ENCODE measurements at places on chromosomes 3 and 15. TPM values are rescaled to one million over a fixed set of nuclear protein-coding genes. Genes with fewer than 3 reads are reported as not detected.

The FOXL2NB gene
- total RNA-seq = 0.17 TPM

DNA sequence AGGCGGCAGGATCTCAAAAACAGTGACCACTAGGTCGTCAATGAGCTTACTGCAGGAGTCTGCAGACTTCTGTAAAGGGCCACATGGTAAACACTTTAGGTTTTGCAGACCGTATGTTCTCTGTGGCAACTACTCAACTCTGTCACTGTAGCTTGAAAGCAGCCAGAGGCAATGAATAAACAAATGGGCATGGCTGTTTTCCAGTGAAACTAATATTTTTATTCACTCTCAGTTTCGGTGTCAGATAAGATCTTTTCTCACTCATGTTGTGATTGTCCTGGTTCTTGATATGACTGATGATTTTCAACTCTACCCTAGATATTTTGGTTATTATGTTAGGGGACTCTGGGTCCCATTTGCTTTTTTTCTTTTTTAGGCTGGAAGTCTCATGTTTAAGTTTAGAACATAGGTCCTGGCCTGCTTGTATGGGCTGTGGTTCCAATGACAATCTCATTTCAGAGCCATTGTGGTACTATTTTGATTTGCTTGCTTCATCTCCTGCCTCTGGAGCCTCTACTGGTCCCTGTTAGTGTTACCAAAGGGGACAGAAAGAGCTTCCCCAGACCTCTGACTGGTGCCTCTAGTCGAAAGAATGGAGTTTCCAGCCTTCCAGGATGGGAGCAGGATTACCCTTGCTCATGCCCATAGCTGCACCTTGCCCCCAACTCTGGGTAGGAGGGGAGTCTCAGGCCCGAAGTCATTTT is 222.0 kb downstream of the STT3B start:
- H3K27ac ChIP-seq = no peak overlapping the region
- H3K36me3 ChIP-seq = no peaks in the 10 kb centered on the region
- H3K4me3 ChIP-seq = no peak overlapping the region
- peaks cover 14% of the 10 kb centered on the region for H3K4me1 ChIP-seq
- no peaks in the 10 kb centered on the region for H3K27me3 ChIP-seq

DNA sequence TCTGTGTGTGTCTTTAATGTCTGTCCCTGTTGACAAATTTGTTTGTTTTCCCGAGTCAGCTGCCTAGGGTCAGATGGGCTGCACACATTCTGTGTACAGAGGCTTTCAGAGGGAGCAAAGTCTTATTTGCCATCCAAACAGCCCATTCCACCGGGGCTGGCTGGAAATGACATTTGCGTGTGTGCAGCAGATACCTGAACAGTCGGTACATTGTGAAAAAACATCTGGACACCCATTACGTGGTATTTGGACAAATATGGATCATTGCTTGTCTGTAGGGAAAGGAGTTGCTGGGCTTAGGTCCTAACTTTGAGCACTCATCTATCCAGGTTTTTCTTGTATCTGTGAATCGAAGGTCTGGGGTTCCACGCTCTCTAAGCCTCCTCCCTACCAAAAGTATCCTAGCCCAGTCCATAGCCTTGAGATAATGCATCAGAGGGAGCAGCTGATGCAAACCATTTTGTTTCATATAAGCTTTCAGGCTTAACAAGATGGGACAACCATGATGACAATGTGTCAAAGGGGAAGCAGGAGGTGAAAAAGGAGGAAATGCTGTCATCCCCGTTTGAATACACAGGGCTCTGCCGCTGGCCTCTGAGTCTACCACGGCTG is 22.2 kb upstream of the CMTM8 start:
- H3K27ac ChIP-seq = no peak overlapping the region
- H3K36me3 ChIP-seq = peaks cover 1% of the 10 kb centered on the region
- no peak overlapping the region for H3K4me3 ChIP-seq
- DNase-seq = no peak

DNA sequence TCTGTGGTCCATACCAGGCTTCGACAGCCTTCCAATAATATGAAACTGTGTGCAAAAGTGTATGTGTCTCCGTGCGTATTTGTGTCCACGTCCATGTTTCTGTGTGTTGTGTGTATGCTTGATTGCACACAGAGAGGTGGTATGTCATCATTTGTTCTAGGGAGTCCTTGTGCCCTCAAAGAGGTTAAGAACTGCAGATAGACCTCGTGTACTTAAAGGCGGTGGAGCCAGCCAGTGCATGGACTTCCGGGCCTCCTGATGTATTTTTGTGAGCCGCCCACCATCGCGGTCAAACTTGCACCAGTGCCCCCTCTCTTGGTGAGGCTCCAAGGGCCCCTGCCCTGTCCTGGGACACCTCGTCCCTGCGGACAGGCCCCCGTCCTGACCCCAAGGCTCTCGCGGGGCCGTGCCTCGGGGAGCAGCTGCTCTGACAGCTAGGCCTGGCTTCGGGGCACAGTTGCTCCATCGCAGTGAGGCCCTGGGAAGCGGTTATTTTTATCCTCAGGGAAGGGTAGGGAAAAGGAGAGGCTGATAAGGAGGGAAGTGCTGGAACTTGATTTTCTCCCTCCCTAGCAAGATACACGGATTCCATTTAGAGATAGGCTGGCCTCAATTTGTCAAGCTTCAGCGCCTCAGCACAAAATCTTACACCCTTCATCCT is 1.2 kb upstream of the RYK start:
- H3K4me1 ChIP-seq = peaks cover 33% of the 10 kb centered on the region
- H3K27ac ChIP-seq = peak overlapping the region; percentile 54
- H3K4me3 ChIP-seq = peak overlapping the region; percentile 25
- no peaks in the 10 kb centered on the region for H3K36me3 ChIP-seq
- H3K27me3 ChIP-seq = no peaks in the 10 kb centered on the region

- DNase-seq = no peak
- H3K36me3 ChIP-seq = no peaks in the 10 kb centered on the region
- no peaks in the 10 kb centered on the region for H3K4me1 ChIP-seq
- H3K27ac ChIP-seq = no peak overlapping the region
- no peak overlapping the region for H3K4me3 ChIP-seq
Observed at GRCh38 chr3:153783741-153784480, 337.3 kb upstream of the ARHGEF26 start.

DNA sequence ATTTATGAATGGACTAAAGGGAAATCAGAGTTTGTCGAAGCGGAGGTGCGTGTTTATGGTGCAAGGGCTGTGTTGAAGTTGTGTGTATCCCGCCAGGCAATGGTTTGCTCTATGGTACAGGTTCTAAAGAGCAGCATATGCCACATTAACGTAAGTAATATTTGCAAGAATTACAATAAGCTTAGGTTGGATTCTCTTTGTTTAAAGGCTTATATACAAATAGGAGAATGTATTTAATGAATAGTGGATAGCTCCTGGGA is 800 bp downstream of the EPHA3 start:
- no peak for DNase-seq
- H3K4me1 ChIP-seq = peaks cover 16% of the 10 kb centered on the region
- no peak overlapping the region for H3K27ac ChIP-seq
- peaks cover 21% of the 10 kb centered on the region for H3K27me3 ChIP-seq

DNA sequence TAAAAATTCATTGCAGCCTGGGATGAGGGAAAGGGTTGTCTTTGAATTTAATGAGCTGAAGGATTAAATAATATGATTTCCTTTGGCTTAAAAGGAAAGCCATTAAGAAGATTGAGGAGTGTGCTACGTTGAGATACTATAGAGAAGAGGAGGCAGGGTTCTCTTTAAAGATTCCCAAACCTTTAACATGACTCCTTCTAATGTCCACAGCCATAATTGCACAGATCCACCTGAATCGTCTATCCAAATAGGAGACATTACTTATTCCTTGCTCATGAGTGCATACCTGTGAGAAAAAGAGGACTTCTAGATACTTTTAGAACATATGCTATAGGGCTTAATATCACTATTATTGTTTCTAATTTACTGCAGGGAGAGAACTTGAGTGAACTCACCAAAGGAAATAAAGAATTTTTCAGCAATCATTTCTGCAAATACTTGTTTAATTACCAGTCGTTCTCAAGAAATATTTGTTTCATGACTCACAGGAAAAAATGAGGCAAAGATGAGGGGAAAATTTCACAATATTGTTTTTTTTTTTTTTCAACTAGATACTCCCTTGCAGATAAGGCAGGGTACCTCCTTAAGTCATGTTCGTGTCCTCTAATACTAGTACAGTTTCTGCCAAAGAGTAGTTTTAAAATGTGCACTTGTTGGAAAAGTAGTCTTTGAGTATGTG is 8.9 kb upstream of the SUCNR1 start:
- no peak for DNase-seq
- no peaks in the 10 kb centered on the region for H3K27me3 ChIP-seq
- H3K4me3 ChIP-seq = no peak overlapping the region
- peak overlapping the region; percentile 13 for H3K27ac ChIP-seq
- no peaks in the 10 kb centered on the region for H3K36me3 ChIP-seq

The PAQR5 gene
- total RNA-seq = not detected

DNA sequence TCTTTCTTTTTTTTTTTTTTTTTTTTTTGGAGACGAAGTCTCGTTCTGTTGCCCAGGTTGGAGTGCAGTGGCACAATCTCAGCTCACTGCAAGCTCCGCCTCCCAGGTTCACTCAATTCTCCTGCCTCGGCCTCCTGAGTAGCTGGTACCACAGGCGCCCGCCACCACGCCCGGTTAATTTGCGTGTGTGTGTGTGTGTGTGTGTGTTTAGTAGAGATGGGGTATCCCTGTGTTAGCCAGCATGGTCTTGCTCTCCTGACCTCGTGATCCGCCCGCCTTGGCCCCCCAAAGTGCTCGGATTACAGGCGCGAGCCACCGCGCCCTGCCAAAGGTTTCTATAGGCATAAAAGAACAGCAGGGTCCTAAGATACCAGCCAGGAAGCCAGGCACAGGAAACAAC is 261.0 kb upstream of the CCDC54 start:
- no peak for DNase-seq
- H3K27me3 ChIP-seq = no peaks in the 10 kb centered on the region
- no peak overlapping the region for H3K4me3 ChIP-seq
- H3K4me1 ChIP-seq = peaks cover 11% of the 10 kb centered on the region
- no peak overlapping the region for H3K27ac ChIP-seq

The DUOXA1 gene
- 0.82 TPM for total RNA-seq

GRCh38 chr3:188942191-188942590 is 229.6 kb upstream of the TPRG1 start:
- H3K4me1 ChIP-seq = peaks cover 21% of the 10 kb centered on the region
- H3K27me3 ChIP-seq = no peaks in the 10 kb centered on the region
- no peak overlapping the region for H3K27ac ChIP-seq
- H3K4me3 ChIP-seq = no peak overlapping the region

- no peak for DNase-seq
- H3K27me3 ChIP-seq = no peaks in the 10 kb centered on the region
- H3K36me3 ChIP-seq = peaks cover 19% of the 10 kb centered on the region
- H3K27ac ChIP-seq = peak overlapping the region; percentile 24
Observed at GRCh38 chr3:66432767-66433521, 67.9 kb downstream of the LRIG1 start.

DNA sequence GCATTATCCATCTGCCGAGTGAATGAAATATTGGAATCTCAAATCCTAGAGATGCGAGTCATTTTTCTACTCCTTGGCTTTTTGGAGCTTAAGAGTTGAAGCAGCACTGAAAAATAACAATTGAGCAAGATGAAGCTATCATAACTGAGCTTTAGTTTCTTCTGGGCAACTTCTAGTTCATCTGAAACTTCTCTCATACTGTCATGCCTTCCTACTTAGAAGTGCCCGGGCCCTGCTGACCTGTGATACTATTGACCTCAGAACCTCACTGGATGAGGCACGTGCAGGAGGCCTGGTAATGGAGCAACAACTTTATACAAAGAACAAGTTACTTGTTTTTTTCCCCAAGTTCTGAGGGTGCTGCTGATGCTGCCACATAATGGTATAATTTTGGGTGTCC is 48.5 kb upstream of the P3H2 start:
- H3K27ac ChIP-seq = no peak overlapping the region
- no peak overlapping the region for H3K4me3 ChIP-seq
- no peaks in the 10 kb centered on the region for H3K27me3 ChIP-seq

DNA sequence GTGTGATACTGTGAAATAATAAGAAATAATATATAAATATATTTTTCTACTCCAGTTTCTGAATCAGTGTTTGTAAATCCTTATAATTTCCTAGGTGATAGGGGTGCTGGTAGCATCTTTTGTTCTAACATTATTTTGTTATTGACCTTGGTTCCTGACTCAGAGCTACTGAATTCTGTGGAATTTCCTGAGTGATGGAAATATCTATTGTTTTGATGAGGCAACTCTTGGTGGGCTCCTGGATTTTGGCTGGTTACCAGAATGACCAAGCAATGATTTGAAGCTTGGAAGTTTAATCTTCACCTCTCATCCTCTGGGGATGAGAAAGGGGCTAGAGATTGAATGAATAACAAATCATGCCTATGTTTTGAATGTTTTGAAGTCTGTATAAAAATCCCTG is 377.3 kb downstream of the LPP start:
- H3K4me3 ChIP-seq = no peak overlapping the region
- H3K27me3 ChIP-seq = no peaks in the 10 kb centered on the region
- H3K27ac ChIP-seq = peak overlapping the region; percentile 17
- H3K36me3 ChIP-seq = peaks cover 7% of the 10 kb centered on the region

The P3H2 gene
- total RNA-seq = 21.9 TPM

The PYGO1 gene
- 21.0 TPM for total RNA-seq

The SCAANT1 gene
- total RNA-seq = not detected

DNA sequence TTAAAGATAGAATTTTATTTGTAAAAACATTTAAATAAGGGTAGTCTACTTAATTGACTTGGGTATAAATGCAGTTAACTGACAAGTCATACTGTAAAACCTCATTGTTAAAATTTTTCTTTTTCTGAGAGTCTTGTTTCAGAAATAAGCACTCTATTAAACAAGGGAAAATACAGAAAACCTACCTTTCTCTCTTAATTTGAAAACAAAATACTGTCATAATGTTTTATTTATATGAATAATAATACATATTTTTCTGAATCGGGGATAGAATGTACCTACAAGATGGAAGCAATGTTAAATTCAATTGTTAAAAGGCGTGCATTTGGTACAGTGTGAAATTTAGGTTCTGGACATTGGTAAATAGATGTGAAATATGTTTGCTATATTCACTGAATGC is 17.8 kb downstream of the ZIC1 start:
- H3K36me3 ChIP-seq = peaks cover 2% of the 10 kb centered on the region
- peaks cover 34% of the 10 kb centered on the region for H3K27me3 ChIP-seq

GRCh38 chr3:105728771-105729312 is 140.0 kb downstream of the CBLB start:
- no peak overlapping the region for H3K4me3 ChIP-seq
- peaks cover 15% of the 10 kb centered on the region for H3K36me3 ChIP-seq
- no peaks in the 10 kb centered on the region for H3K27me3 ChIP-seq

The SLC38A3 gene
- total RNA-seq = 1.2 TPM

GRCh38 chr3:4776399-4776979 is 202.7 kb upstream of the BHLHE40 start:
- peaks cover 15% of the 10 kb centered on the region for H3K4me1 ChIP-seq
- no peaks in the 10 kb centered on the region for H3K27me3 ChIP-seq
- no peak overlapping the region for H3K27ac ChIP-seq

DNA sequence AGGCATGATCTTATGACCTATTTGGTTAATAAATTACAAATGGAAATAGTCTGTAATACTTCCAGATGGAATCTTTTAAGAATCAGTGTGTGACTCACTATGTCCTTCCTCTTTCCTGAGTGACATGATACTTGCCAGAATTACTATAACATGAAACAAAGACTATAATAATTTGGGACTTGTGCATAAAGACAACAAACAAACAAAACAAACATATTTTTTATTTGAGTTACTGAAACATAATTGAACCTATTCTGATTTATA is 1268.1 kb downstream of the OTOL1 start:
- no peaks in the 10 kb centered on the region for H3K27me3 ChIP-seq
- H3K27ac ChIP-seq = peak overlapping the region; percentile 36
- DNase-seq = no peak
- no peak overlapping the region for H3K4me3 ChIP-seq
- no peaks in the 10 kb centered on the region for H3K36me3 ChIP-seq
- H3K4me1 ChIP-seq = no peaks in the 10 kb centered on the region

- DNase-seq = peak; percentile 51
- H3K4me1 ChIP-seq = no peaks in the 10 kb centered on the region
- H3K27ac ChIP-seq = no peak overlapping the region
- no peaks in the 10 kb centered on the region for H3K27me3 ChIP-seq
Observed at GRCh38 chr3:29853841-29854397, 573.0 kb downstream of the RBMS3 start.
